Activated CD8-positive, alpha-beta memory T cell treated with anti-CD3 and anti-CD28 coated beads, Interleukin-2, amount 50 U/mL, for 4 hours (primary cell): ENCODE measurements at places on chromosomes 7 and 10.

GRCh38 chr7:74568658-74569057 lies 88.9 kb upstream of the GTF2I start:
- no peak for DNase-seq

GRCh38 chr10:77940627-77941026 lies 14.1 kb upstream of the DLG5 start:
- no peak for DNase-seq

DNA sequence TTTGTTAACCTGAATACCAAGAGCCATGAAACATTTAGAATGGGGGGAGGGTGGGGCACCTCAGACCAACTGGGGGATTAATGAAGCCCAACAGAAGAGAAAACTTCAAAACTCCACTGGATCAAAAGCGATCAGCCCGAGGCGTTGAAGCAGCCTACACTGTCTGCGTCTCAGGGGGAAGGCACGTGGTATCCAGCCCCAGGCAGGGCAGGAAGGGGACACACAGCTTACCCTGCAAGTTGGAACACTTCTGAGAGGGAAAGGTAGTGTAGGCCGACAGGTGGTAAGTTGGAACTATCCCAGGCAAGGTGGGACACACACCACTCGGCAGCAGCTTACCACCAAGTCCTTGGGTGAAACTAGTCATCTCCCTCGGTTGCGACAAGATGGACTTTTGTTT lies 102.9 kb downstream of the TAX1BP1 start:
- no peak for DNase-seq

DNA sequence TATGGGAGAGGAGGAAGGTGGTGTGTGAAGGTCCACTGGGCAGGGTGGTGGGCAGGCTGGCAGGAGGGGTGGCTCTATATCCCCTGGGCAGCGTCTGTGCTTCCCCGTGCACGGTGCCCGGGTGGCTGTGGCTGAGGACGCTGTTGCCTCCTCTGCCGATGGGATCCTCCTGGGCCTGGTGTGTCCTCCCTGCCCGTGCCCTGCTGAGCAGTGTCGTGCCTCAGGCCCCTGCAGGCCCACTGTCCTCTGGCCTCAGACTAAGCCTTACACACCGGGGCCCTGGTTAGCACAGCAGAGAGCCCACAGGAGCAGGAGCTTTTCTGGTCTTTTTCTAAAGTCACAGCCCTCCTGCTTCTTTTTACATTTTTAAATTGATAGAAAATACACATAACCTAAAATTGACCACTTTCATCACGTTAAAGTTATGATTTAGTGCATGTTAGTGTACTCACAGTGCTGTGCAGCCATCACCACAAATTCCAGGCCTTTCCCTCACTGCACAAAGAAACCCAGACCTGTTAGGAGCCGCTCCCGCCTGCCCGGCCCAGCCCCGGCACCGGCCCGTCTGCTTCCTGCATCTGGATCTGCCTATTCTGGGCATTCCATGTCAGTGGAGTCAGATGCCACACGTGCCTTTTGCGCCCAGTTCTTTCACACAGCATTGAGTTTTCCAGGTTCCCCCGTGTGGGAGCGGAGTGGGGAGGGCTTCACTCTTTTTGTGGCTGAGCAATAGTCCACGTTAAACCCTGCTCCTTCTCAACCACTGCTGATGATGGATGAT lies 19.4 kb downstream of the PFKFB3 start:
- DNase-seq: no peak

DNA sequence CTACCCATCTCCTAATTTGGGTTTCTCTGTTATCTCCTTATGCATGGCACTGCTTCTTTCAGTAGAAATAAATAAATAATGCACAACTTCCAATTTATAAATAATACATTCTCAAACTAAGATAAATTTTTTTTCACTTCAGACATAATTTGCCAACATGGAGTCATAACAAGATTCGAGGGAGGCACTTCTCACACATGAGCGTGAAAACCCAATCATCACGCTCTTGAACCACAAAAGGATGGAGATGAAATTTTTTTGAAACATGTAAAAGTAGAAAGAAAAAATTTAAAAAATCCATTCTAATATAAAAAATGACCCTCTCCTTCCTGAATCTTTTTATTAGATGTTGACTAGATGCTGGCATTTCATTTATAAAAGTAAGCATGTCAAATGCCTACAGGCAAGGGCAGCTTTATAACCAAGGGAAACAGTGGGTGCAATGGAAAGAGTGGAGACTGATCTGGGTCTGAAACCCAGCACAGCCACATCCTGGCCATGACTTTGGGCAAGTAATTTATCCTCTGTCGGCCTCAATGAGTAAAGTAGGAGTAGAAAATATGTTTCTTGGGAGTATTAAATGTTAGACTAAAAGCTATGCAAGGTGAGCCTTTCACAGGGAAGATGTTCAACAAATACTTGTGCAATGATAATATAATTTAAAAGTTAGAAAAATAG lies 185.0 kb downstream of the STK31 start:
- DNase-seq: no peak

DNA sequence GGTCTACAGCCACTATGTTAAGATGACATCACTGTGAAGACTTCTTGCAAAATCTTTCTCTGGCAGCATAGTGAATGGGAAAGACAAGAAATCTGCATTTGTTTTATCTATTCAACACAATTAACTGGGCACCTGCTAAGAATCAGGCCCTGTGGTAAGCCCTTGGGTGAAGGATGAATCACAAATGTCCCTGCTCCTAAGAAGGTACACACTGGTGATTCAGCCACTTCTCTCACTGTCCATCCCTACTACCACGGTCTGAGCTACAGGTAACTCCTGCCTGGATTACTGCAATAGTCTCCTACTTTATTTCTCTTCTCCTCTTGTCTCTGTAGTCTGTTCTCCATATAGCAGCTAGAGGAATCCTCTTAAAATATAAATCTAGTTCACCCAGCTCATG lies 116.1 kb downstream of the HIBADH start:
- no peak for DNase-seq

DNA sequence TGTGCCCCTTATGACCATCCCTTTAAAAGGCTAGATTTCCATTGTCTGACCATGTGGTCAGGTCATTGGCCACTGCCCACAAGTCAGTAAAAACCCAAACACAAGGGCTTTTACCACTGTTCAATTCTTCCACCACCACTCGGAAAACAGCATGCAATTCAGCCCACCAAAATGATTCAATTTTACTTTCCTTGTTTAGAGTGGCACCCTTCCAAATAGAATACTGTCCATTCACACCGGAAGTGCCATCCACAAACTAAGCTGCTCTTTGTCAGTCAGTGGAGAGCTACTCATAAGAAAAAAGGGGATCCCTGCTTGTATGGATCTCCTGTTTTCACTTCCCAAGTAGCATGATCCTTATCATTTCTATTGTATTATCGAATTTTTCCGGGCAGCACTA lies 350.7 kb upstream of the MBL2 start:
- DNase-seq: no peak

- no peak for DNase-seq
Measured at GRCh38 chr10:44925224-44925623, 14.1 kb downstream of the TMEM72 start.

DNA sequence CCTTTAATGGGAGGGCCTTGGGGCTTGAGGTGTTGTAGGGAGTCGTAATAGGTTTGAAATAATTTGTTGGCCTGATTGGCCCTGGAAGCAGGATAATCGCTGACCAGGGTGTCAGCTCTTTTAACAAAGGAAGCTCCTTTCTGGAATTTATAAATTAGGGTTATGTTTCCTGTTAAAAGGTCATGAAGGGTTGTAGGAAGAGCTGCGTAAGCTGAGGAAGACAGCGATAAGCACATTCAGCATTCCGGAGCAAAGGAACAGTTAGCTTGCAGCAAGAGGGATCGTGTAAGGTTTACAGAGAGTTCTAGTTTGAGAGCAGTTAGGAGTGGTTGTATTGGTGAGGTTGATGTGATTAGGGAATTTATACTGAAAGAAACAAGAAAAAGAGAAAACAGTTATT lies 21.3 kb downstream of the CPA4 start:
- no peak for DNase-seq

GRCh38 chr7:35450456-35451214 lies 196.7 kb upstream of the TBX20 start:
- DNase-seq: no peak

- DNase-seq: no peak
Measured at GRCh38 chr7:159094023-159094740, 50.5 kb downstream of the VIPR2 start.

- DNase-seq: no peak
Measured at GRCh38 chr10:26212511-26212910, 4.1 kb upstream of the GAD2 start.

- peak; percentile 69 for DNase-seq
Measured at GRCh38 chr7:140230861-140231770, 54.3 kb upstream of the KDM7A start.

- no peak for DNase-seq
Measured at GRCh38 chr7:136359333-136359903, 382.3 kb upstream of the MTPN start.

DNA sequence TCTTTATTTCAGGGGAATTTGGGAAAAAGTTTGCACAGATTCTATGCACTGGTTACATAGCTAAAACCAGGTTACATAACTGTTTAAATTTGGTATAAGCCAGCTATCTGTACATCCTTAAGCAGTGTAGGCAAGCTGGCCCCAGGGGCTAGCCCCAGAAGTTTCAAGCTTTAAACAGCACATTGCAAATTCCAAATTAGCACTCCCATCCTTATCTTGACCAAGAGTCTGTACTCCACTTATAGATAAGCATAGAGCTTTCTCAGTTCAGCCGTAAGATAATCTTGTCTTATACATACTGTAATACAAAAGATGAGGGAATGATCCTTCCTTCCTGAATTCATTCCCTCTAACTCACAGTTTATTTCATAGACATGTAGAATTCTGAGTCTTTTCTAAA lies 109.3 kb downstream of the SPAG6 start:
- no peak for DNase-seq

GRCh38 chr7:110522761-110523200 lies 568.1 kb upstream of the LRRN3 start:
- DNase-seq: no peak

DNA sequence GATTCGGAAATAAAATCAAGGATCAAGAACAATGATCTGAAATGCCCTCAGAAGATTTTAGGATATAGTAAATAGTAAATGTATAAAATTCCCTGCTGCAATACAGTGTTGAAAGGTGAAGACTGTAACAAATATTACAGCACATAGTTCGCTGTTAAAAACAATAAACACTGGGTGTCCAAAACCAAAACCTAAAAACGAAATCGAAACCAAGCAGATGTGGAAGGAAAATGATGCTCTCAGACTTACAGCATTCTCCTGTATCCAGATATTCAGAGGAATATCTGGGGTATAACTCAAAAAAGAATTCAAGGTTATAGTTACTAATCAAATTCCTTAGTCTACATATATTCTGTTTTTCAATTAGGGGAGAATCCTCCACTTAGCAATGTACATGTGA lies 708.1 kb upstream of the PCDH15 start:
- no peak for DNase-seq

- DNase-seq: no peak
Measured at GRCh38 chr7:1640376-1641172, 29.5 kb upstream of the ELFN1 start.

GRCh38 chr7:111960984-111961383 lies 245.2 kb downstream of the DOCK4 start:
- DNase-seq: no peak

DNA sequence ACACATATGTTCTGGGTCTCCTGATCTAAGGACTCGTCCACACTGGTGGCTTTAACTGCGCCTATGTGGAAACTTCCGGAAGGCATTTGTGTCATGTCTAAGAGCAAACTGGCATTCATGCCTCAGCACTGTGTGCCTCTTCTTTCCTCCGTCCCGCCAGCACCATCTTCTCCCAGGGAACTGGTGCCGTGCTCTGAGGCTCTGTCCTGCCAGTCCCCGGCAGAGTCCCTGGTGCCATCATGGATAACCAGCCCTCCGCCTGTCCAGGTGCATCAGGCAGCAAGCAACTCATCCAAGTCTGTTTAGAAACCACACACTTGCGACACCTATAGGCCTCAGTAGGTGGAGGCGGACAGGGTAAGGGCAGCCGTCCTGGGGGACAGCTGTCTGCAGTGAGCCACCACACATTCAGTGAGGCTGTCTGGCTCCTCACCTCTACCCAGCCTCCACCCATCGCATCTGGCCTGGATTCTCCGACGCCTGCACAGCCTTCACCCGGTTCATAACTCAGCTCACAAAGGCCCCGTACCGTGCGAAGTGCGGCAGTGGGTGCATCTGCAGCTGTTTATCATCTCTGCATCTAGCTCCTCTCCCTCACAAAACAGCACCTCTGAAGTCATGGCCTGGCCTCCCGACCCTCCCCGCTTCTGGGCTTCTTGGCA lies 162.7 kb downstream of the DIP2C start:
- DNase-seq: no peak

DNA sequence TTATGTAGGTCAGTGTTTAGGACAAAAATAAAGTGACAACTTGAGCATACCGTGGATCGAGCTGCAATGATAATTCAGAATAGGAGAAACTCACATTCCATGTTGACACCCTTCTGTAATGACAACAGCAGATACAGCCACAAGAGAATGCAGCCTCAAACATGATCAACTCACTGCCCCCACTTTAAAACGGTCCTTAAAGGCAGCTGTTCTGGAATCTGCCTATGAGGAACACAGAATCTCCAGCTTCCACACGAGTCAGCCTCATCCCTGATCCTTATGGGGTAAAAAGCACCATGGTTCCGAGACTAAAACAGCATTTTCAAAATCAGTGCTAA lies 32.5 kb upstream of the DAGLB start:
- no peak for DNase-seq

DNA sequence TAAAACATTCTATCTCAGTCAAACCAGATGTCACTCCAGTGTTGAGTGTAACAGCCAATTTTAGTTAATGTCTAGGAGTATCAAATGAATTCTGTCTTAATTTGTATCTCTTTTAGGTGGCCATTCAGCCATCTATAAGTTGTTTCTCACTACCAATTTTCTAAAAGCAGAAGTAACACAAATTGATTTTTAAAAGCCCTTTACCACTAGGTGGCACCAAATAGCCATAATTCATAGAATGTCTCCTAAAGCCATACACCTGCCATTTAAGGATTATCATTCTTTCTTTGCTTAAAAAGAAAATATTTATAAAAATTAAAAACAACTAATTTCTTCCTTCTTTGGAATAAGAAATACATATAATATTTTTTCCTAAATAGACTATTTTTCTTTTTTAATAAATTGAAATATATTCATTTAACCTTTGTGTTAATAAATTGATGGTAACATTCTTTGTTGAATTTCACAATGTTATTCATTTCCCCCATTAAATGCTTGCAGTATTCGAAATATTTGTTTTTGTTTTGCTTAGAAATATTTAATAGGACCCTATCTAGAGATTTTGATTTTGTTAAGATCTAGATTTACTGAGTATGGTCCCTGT lies 107.8 kb upstream of the PPP1R3A start:
- no peak for DNase-seq

DNA sequence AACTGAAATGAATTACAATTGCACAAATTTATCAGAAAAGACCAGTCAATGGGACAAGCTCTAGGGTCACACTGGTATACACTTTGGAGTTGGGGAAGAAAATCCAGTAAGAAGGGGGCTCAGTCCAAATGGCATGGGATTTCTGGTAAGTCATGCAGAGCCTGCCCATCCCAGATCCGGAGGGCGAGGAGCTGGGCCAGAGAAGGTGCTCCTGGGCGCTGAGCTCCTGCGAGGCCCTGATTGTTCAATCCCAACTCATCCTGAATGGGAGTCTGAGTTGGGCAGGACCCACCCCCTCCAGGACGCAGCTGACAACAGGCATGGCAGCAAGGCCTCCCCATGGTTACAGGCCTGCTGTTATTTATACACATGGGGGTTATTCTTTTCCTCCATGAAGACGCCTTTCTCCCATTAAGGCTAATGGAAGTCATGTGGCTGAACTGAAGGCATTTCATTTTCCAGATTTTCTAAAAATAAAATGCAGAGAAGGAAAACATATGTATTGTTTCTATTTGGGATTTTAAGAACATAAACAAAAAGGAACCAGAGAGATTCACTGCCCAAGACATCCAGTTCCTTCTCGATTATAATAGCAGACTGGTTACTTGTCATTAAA lies 91.1 kb upstream of the ADAM12 start:
- DNase-seq: no peak
